ENCODE measurements at places on chromosomes 4 and X.

GRCh38 chr4:48905363-48906015 is 1.1 kb downstream of the OCIAD2 start:
- DNase-seq = no peak

DNA sequence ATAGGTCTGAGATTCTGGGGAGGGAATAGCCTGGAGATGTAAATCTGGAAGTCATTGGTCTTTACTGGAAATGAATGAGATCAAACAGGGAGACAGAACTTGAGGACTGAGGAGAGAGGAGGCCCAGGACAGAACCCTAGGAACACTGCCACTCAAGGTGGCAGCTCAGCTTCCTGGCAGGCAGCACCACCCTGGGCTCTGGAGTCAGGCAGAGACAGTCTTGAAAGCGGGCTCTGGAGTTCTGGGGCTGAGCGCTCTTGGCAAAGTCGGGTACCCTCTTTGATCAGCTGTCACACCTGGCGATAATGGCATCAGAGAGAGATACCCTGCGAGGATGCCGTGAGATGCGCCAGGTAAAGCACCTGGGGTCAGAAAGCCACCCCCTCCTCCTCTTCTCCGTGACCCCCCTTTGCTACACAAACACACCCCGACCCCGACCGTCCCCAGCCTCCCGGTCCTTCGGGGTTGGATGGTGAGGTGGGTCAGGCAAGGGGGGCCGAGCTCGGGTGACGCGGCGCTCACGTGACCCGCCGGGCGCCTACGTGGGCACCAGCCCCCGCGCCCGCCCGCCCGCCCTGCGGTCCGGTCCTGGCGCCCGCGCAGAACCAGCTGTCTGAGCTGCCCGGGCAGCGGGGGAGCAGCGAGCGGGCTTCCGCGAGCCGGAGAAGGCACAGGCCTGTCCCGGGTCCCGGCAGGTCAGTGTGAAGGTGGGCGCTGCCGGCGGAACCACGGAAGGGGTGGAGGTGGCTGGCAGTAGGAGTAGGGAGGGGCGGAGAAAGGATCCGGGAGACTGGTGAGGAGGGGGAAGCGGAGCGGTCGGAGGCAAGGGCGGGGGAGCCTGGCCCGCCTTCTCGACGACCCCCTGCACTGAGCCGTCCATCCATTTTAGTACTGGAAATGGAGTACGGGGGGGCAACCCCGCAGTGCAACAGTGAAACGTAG is at the start of gene TCEAL3:
TSS of gene TCEAL3 (plus strand) at position 600 of the 942 bp plus-strand sequence. CDS start 1,102 bp downstream, outside the sequence.
- DNase-seq = no peak

DNA sequence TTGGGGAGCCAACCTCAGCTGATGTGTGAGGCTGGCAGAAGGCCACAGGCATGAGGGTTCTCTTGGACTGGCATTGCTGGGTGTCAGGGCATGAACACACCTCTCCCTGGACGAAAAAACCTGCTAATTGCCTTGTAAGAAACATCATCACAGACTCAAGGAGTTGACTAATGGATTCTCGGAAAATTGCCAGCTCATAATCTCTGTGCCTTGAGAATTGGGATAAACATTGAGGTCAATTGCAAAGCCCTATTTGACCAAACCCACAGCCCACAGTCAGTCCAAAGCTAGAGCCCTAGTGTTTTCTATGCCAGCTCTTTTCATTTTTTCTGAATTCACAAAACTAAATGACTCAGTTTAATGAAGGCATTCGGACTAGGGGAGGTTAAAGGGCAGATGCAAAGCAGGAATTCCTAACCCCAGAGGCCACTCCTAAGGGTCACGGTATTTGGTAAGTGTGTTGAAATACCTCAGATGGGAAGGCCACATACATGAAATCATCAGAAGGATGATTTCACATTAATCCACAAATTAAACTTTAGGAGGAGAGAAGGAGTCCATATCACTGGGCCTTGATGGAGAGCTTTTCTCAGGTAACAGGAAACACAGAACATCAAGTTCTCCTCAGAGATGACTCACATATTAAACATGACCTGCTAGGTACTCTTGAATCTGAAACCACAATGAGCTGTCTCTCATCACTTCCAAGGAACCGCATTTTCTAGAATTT is 39.0 kb upstream of the RASL11B start:
- peak; percentile 73 for DNase-seq

DNA sequence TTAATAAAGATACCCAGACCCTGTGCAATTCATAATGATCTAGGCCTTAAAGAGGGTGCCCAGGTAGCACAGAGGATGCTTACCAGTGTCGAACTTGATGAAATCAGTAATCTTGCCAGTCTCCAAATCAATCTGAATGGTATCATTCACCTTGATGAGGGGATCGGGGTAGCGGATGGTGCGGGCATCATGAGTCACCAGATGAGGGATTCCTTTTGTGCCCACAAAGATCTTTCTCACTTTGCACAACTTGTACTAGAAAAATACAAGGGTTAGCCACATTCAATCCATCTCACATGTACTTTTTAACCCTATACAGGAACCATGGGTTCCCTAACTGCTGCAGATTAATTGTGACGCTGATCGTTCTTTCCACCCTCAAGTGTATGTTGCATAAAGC is 3.3 kb downstream of the RPS4X start:
- DNase-seq = no peak

- peak; percentile 51 for DNase-seq
Measured at GRCh38 chr4:26857278-26858034, 3.2 kb upstream of the STIM2 start.

DNA sequence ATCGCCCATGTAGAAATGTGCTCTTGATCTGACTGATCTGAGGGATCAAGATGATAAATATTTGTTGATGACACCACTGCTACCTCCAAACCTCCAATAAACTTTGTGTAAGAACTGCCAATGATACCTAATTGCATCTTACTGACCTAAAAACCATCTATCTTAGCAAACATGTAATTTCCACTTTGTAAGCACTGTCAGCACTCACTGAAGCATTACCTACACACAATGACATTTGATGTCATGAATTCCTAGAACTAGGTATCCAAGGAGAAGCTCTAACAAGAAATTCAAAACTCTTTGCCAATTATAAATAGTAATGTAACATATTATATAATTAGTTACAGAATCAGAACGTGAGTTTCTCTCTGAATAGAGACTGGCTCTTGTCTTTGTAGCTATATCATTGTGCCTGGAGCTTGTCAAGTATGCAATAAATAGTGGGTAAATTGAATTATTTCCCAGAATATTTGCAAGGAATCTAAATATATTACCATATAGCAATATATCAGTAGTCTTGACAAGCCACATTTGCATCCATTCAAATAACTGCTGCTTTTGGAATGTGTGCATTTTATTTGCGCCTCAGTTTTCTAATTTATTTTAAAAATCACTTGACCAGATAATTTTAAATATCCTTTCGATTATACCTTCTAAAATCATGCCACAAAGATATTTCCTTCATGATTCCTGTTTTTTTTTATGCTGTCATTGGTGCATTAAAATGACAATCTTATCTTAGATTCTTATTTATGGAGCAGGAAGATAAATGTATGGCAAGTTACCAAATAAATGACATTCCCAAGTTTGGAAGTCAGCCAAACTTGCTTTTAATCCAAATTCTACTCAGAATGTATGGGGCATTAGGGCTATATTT is 232.3 kb upstream of the NEIL3 start:
- DNase-seq = no peak

- DNase-seq = no peak
Measured at GRCh38 chrX:72245461-72246089, 6.7 kb upstream of the ERCC6L start.

GRCh38 chr4:84852081-84852480 is 114.4 kb downstream of the WDFY3 start:
- DNase-seq = no peak

GRCh38 chr4:136664988-136665387 is 867.3 kb downstream of the PCDH18 start:
- DNase-seq = no peak

DNA sequence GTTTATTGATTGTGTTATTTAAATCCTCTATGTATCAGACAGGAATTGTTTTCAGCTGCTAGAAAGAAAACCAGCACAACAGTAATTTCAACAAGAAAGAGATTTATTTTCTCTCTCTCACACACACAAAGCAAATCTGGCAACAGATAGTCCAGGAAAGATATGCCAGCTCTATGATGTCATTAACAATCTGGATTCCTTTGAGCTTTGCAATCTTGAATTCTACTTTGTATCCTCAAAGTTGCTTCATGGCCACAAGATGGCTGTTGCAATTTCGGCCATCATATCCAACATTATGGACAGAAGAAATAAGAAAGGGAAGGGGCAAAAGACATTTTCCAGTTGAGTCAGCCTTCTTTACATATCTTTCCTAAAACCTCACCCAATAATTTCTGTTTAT is 19.8 kb upstream of the FMR1 start:
- no peak for DNase-seq

DNA sequence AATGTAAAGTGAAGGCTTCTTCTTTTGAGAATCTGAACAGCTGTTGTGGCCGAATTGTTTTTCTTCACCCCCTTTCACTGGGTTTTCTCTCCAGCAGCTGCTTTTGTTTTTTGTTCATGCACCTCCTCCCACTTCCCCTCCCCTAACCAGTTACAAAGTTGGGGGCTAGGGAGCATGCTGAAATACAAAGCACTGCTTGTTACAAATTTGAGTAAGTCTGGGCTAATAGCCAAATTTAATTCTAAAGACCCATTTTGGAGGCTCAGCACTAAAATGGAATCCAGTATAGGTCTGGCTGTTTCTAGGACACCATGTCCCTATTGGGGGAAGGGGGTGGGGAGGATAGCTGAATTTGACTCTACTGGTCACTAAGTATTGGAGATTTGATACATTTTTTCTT is 89.2 kb upstream of the GPM6B start:
- no peak for DNase-seq

DNA sequence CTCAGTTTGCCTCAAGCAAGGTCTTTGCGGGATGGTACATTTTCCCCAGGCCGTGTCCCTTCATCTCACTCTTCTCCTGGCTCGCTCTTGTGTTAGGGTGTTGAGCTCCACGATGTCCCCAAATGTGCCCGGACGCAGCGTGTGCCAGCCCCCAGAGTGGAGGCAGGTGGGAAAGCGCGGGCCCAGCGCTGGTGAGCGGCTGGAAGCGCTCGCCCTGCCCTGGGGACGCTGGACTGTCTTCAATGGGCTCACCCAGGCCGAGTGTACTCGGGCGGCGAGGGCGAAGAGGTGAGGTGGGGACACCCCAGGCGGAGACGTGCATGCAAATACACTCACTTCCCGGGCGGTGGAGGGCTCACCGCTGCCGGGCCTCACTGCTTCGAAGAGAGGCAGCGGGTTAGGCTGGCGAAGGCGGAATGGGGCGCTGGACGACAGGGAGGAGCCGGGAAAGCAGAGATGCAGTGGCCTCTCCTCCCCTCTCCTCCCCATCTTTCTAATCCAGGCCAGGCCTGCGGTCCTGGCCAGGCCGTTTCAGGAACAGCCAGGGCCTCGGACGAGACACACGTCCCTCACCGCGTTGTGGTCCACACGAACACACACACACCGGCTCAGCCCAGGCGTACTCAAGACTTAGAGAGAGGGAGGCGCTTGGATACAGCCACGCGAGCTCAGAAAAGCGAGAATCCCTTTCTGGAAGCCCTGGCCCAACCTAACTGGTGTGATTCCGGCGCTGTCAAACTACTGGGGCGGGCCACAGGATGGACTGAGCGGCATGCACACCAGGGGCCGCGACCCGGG is 2.2 kb downstream of the NKX6-1 start:
- no peak for DNase-seq

DNA sequence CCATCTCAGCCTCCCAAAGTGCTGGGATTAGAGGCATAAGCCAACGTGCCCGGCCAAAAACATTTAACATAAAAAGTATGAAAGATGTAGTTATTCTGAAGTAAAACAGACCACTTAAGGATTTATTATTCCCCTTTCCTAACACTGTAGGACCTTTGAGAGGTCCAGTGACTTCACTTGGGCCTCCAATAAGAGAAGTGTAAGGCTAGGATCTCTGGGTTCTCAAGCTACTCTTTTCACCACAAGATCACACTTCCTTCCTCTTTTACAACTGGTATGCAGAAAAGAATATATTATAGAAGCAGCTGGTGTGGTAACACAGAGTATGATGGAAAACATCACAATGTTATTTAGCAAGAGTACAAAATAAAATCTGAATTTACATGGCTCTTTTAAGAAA is 30.2 kb upstream of the CCNG2 start:
- DNase-seq = no peak

- DNase-seq = no peak
Measured at GRCh38 chr4:183485411-183486160, 19.3 kb upstream of the ING2 start.

GRCh38 chrX:35800474-35800873 is 2.3 kb downstream of the MAGEB16 start:
- DNase-seq = no peak

DNA sequence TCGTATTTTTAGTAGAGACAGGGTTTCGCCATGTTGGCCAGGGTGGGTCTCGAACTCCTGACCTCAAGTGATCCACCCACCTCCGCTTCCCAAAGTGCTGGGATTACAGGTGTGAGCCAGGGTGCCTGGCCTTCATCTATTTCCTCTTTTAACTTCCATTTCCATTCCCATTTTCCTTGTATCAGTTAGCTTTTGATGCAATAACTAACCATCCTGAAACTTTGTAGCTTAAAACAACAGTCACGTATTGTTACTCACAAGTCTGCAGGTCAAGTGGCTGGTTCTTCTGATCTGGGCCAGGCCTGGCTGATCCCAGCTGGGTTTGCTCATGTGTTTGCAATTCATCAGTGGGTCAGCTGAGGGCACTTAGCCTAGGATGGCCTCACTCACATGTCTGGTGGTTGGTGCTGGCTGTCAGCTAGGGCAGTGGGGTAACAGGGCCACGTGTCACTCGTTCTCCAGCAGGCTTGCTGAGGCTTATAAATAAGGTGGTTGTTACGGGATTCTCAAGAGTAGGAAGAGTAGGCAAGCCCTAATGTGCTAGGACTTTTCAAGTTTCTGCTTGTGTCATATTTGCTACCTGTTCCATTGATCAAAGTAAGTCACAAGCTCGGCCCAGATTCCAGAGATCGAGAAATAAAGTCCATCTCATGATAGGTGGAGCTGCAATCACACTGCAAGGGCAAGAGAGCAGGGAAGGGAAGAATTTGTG is 88.2 kb downstream of the SOWAHB start:
- DNase-seq = peak; percentile 24

DNA sequence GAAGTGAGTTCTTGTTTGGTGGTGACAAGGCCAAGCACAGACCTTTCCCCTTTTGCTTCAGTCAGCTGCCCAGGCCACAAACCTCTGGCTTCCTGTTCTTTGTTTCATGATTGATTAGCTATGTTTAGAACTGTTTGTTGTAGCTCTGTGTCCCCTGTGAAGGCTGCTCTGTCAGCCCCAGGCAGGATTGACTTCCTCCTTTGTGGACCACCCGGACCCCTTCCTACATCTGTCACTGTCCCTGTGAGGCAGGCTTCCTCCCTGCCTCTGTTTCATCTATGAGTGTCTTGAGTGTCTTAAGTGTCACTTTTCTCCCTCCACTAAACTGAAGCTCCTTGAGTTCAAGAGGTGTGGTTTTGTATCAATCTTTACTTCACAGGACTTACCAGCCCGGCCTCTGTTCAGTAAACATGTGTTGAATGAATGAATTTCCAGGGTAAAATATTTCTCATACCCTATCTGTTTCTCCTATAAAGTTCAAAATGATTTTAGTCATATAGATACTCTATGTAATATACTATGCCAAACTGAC is 83.5 kb downstream of the ZNF674 start:
- no peak for DNase-seq

- DNase-seq = no peak
Measured at GRCh38 chr4:85854546-85854945, 379.6 kb downstream of the ARHGAP24 start.

All from epithelial cell of prostate (primary cell).